ENCODE measurements at places on chromosomes 3 and 15.

GRCh38 chr3:195210266-195210973, 60.5 kb downstream of the XXYLT1 start:
- no peak for DNase-seq

DNA sequence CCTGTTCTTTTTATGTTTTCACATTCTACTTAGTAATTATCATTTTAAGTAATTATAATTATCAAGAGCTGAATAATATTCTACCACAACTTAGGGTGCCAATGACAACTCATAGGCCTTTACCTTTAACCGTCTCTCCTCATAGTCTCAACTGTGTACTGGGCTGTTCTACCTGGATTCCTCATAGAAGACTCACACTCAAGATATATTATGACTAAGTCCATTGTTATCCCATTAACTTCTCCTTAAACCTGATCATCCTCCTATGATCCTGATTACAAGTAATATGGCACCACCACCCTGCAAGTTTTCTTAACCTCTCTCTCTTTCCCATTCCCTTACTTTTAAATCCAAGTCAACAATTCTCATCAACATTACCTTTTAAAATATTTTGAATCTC, 285.9 kb upstream of the VEPH1 start:
- no peak for DNase-seq

DNA sequence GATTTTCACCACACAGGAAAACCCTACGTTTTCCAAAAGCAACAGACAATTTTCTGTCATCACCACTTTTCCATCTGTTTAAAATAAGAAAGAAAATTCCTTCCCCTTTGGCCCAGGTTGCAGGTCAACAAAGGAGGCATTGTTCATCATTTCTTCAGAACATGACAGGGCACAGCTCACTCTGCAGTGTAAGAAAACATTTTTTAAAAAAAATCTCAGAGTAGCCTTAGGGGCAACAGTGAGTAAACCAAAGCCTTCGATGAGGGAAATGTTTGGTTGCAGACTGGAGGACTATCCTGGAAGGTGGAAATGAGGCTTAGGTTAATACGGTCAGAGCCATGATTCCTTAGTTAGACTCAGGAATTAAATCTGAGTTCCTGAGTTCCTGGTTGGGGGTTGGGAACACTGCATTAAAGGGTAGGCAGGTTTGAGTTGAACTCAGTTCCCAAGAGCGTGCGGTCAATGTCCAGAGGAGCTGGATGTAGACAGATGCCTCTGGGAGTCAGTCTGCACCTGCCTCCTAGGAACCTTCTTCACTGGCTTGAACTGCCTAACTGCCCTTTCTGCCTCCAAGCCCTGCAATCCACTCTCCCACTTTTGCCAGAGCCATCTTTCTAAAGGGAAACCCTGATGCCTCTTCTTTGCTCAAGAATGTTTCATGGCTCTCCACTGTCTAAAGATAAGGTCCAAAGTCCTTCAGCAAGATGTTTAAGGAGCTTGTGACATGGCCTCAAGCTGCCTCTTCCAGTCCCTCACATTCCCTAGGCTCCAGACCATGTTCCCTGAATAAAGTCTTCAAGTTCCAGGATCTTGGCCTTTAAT, 3.3 kb upstream of the HES1 start:
- DNase-seq: no peak

GRCh38 chr15:63765338-63765737, 68.4 kb downstream of the HERC1 start:
- DNase-seq: no peak

- no peak for DNase-seq
Observed at GRCh38 chr3:136805795-136806194, 13.1 kb upstream of the SLC35G2 start.

DNA sequence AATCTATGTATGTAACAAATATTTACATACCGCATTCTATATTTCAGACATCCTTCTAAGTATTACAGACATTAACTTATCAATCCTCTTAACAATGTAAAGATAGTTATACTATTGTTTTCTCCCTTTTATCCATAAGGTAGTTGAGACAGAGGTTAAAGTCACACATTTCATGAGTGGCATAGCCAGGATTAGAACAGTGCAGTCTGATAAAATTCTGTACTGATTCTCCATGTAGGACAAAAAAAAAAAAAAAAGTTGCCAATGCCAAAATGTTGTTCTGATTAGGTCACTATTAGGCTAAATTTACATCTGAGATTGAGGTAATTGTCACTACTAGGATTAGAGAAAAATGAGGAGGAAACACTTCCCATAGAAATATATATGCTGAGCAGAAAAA, 629.2 kb downstream of the OTOL1 start:
- DNase-seq: no peak

GRCh38 chr15:39365161-39365560, 215.7 kb upstream of the THBS1 start:
- no peak for DNase-seq

DNA sequence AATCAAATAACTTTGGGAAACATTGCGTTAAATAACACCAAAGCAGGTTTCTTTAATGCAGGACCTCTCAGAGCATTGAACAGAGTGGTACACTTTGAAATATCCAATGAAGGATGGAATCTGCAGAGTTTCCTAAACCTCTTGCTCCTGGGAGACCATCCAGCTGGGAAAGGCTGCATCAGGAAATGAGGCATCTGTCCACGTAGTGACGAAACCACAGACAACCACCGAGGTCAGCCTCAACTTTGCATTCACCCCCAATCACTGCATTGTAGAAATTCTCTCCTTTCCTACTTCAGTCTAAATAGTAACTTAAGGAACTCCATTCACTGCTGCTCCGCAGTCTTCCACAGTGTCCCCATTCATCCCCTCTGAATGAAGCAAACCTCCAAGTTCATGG, 41.5 kb upstream of the CDV3 start:
- no peak for DNase-seq

DNA sequence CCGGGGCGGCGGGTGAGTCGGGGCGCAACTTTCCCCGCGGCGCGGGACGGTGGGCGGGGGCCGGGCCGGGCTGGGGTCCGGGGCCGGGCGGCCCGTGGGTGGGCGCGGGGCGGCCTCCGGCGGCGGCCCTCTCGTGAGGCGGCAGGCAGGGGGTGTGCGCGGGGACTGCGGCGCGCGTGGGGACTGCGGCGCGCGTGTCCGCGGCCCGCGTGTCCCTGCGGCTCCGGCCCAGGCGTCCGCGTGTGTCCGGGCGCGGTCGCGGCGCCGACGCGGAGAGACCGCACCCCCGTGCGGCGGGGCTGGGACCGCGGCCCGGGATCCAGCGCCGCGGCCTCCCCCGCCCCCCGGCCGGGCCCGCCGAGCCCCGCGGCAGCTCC, 349 bp downstream of the PLXNA1 start:
- DNase-seq: no peak

DNA sequence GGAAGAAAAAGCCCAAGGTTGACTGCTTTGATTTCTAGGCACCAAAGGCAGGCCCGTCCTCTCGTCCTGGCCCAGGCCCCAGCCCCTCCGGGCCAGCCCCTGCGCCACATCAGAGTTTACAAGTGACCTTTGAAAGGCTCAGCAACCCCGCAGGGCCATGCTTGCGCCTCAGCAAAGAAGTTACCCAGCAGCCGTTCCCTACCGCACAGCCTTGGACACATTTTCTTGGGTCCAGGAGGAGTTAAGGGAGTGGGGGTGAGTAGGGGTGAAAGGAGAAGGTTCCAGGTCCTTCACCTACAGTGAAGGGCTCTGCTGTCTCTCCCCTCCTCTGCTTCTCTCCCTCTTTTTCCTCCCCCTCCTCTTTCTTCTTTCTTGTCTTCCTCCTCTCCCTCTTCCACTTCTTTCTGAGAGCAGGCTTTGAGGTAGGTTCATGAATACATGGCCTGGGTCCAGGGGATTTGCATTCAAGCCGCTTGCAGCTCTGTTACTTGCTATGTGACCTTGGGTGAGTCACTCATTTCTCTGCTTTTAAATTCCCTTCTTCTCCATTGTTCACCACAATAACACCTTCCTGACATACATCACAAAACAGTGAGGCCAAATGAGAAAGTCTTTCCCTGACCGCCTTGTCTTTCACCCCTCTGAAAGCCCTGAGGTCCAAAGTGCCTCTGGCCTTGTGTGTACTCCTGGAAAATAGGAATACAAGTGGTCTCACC, 223.3 kb upstream of the TPRG1 start:
- no peak for DNase-seq

DNA sequence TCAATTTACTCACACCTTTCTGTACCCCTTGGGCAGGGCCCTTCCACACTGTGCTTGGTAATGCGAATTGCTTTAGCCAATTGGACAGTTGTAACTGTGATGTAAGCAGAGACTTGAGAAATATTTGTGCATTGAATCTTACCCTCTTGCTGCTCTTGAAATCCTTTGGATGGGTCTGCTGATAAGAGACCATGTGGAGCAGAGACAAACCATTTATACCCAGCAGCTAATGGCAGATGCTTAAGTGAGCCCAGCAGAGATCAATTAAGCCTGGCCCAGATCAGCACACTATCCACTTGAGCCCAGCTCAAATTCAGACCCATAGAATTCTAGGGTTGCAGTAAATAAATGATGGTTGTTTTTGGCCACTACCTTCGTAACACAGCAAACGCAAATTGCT, 19.3 kb downstream of the MUC13 start:
- DNase-seq: no peak

DNA sequence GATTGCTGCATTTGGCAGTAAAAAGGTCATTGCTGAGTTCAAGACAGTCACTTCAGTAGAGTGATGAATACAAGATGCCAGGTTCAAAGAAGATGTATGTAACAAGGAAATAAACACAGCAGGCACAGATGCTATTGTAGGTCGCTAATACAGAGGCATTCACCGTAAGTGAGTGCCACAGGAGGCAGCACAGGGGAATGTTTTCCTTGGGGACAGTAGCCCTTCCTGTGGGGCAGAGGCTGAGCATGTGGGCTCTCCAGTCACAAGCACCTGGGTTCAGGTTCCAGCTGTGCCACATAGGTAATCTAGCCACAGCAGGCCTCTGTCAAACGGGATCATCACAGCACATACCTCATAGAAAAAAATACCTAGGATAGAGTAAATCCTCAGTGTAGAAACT, 86.3 kb downstream of the RSL24D1 start:
- no peak for DNase-seq

All from activated T-cell treated with anti-CD3 and anti-CD28 coated beads, Interleukin-2, amount 50 U/mL, for 1 hour (primary cell).